Adrenal gland (tissue), 19 donors: ENCODE measurements at places on chromosomes 3 and 15. TPM values are rescaled to one million over a fixed set of nuclear protein-coding genes. Genes with fewer than 3 reads are reported as not detected.

DNA sequence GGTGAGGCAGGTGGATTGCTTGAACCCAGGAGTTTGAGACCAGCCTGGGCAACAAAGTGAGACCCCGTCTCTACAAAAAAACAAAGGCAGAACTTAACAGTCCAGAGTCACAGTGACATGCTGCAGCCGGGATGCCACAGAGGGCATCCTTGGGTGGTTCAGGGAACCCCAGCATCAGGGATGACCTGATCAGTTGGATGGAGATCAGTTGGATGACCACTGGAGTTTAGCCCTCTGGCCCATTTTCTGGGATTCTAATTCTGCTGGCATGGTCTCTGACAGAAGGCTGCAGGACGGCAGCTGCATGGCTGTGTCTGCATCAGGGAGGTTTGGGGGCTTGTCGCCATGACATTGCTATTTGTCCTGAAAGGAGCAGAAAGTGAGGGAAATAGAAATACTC, 19.8 kb downstream of the WHAMM start:
- DNase-seq, result no peak

- DNase-seq, result no peak
Measured at GRCh38 chr15:65051266-65051665, 6.1 kb downstream of the SLC51B start.

GRCh38 chr15:69414701-69415167, 585 bp downstream of the KIF23 start:
- DNase-seq, result peak; percentile 78

- no peak for DNase-seq
Measured at GRCh38 chr15:79311901-79312553, 1.1 kb downstream of the TMED3 start.

GRCh38 chr3:27607370-27607769, 114.8 kb downstream of the EOMES start:
- DNase-seq, result no peak

- DNase-seq, result no peak
Measured at GRCh38 chr15:93170329-93170728, 81.3 kb upstream of the RGMA start.

GRCh38 chr15:100330629-100331215, 11.1 kb downstream of the ADAMTS17 start:
- no peak for DNase-seq

GRCh38 chr3:115833074-115833473, 209.8 kb downstream of the GAP43 start:
- no peak for DNase-seq

CORO2B gene
- 6.5 TPM for total RNA-seq

GRCh38 chr15:44137750-44138149, 57.3 kb downstream of the FRMD5 start:
- peak; percentile 66 for DNase-seq

GRCh38 chr15:68792901-68793766, 27.6 kb downstream of the ANP32A start:
- peak; percentile 57 for DNase-seq

CFAP100 gene
- not detected for total RNA-seq

DNA sequence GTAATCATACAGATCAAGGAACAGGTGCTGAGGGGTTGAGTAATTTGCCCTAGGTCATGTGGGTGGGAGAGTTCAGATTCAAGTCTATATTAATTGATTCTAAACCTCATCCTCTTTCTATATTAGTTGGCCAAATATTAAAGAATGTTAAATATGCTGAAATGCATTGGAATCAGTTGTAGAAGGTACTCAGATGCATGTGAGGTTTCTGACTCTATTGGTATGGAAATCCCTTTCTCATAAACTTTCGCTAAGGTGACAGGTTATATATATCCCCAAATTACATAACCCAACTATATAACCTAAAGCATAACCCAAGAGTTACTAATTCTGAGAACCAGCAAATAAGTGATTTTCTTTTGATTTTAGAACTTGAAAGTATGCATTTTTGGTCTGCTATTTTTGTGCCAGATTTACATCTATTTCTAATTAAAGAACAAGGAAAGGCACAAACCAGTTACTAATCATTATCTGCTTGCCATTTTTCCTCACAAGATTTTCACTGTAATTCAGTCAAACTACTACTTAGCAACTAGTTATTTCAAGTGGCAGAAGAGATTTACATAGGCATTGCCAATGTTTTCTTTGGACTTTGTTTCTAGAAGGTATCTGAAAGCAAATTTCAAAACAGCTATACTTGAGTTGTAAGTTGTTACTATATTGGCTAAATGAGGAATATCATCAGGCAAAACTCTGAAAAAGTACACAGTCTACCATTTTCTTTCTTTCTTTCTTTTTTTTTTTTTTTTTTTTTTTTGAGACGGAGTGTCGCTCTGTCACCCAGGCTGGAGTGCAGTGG, 201.3 kb downstream of the RBMS3 start:
- no peak for DNase-seq
